Epithelial cell of proximal tubule (primary cell): ENCODE measurements at places on chromosomes 12 and 14.

GRCh38 chr12:48261773-48262172, 58.7 kb upstream of the OR10AD1 start:
- DNase-seq = no peak

GRCh38 chr14:89958966-89959365, 3.2 kb downstream of the TDP1 start:
- no peak for DNase-seq

GRCh38 chr12:97556302-97556779, 93.7 kb downstream of the RMST start:
- peak; percentile 71 for DNase-seq

DNA sequence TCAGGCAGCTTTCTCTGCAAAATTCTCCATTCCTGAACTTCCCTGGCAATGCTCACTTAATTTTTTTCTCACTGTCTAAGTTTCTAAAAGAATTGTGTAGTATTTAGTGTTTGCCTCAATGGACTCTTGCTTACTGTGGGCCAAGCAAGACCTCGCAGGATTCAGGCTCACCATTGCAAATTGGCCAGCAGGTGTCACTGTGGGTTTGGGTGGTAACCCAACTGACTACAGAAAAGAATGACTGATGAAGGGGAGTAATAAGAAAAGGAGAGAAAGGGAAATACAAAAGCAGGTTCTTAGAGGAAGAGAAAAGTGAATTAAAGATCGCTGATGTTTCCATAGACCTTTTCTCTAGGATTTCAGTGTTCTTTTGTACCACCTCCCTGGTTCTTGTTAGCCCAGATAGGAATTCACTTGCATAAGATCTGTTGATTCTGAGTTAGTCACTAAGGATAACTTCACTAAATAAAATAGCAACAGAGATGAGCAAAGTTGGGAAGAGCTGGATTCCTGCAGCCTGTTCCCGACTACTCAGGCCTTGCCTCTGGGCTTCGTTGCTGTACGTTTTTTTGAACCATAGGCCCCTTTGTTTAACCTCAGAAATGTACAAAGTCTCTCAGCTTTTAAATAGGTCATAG, 386.5 kb upstream of the DDHD1 start:
- no peak for DNase-seq

DNA sequence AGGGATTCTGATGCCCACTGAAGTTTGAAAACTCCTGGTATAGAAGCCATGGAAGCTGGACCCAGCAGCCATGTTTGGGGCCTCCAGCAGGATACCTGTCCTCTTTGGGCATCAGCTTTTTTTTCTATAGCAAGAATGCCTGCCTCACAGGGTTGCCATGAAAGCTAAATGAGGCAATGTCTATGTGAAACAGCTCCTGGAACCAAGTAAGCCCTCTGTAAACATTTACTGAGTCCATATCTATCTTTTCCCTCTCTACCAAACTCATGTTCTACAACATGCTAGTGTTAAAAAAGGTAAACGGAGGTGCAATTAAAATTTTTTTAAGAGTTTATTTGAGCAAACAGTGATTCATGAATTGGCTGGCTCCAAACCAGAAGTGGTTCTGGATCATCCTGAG, 28.6 kb downstream of the FLVCR2 start:
- DNase-seq = no peak

- DNase-seq = no peak
These were observed 17.8 kb downstream of the TRIP11 start for GRCh38 chr14:92022036-92022435.

- no peak for DNase-seq
These were observed 15.1 kb downstream of the RNF41 start for GRCh38 chr12:56206452-56207166.

GRCh38 chr14:58620011-58620410, 17.8 kb upstream of the DACT1 start:
- DNase-seq = no peak

- DNase-seq = no peak
These were observed 65.6 kb upstream of the TCL1B start for GRCh38 chr14:95620659-95621059.

DNA sequence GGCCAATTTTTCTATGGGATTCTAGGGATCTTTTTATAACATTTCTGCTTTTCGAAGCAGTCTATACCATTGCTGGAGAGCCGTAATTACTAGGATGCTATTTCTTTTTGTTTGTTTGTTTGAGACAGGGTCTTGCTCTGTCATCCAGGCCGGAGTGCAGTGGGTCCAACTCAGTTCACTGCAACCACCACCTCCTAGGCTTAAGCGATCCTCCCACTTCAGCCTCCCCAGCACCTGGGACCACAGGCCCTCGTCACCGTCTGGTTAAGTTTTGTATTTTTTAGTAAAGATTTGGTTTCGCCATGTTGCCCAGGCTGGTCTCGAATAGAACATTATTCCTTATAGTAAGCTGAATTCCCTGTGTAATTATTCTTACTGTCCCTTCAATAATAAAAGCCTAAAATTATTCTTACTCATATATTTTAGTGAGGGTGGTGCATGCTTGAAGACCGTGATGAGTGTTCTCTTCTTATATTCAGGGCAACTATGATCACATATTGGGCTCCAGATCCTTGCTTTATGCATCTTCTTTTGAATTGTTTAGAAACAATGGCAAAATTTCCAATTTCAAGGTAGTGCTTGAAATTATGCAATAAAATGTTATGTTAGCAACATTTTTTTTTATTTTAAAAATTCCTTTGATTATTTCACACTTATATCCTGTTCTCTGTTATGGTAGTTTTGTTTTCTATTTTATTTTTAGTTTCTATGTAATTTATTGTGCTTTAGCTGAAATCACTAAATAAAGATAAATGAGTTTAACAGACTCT, 66.2 kb downstream of the CRADD start:
- DNase-seq = no peak

DNA sequence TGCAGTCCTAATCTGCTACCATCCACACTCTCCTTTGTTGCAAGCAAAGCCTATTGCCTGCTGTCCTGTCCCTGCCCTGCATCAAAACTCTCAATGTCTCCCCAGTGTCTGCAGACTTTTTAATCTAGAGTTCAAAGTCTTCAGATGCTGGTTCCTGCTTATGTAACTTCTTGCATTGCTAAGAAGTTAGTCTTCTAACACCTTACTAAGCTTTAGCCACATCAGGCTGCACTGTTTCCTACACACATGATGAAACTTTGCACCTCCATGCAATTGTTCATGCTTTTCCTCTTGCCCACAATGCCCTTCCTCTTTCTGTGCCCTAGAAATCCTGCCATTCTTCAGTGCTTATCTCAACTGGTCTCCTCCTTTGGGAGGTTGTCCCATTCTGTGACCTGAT, 16.2 kb upstream of the DICER1 start:
- no peak for DNase-seq
